Neural progenitor cell (in vitro differentiated cells): ENCODE measurements at places on chromosomes 13 and 19.

- no peaks in the 10 kb centered on the region for H3K27me3 ChIP-seq
- H3K36me3 ChIP-seq = no peaks in the 10 kb centered on the region
- no peaks in the 10 kb centered on the region for H3K4me1 ChIP-seq
- H3K27ac ChIP-seq = no peak overlapping the region
- no peak overlapping the region for H3K4me3 ChIP-seq
Observed at GRCh38 chr13:74248477-74248876, 114.3 kb upstream of the KLF12 start.

DNA sequence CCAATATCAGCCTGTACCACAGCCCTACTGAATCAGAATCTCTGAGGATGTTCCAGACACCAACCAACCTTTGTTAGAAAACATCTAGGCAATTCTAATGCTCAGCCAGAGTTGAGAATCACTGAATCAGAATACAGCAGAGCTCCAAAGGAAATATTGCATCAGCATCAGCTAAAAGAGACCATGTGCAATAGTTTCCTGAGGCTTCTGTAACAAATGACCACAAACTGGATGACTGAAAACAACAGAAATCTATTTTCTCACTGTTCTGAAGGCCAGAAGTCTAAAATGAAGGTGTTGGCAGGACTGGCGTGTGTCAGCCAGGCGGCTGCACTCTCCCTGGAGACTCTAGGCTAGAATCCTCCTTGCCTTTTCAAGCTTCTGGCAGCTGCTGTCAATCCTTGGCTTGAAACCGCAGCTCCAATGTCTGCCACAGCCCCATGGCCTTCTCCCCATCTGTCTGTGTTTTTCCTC is 1.2 kb upstream of the DCT start:
- no peak overlapping the region for H3K27ac ChIP-seq
- DNase-seq = no peak
- no peaks in the 10 kb centered on the region for H3K27me3 ChIP-seq
- H3K4me1 ChIP-seq = peaks cover 13% of the 10 kb centered on the region

DNA sequence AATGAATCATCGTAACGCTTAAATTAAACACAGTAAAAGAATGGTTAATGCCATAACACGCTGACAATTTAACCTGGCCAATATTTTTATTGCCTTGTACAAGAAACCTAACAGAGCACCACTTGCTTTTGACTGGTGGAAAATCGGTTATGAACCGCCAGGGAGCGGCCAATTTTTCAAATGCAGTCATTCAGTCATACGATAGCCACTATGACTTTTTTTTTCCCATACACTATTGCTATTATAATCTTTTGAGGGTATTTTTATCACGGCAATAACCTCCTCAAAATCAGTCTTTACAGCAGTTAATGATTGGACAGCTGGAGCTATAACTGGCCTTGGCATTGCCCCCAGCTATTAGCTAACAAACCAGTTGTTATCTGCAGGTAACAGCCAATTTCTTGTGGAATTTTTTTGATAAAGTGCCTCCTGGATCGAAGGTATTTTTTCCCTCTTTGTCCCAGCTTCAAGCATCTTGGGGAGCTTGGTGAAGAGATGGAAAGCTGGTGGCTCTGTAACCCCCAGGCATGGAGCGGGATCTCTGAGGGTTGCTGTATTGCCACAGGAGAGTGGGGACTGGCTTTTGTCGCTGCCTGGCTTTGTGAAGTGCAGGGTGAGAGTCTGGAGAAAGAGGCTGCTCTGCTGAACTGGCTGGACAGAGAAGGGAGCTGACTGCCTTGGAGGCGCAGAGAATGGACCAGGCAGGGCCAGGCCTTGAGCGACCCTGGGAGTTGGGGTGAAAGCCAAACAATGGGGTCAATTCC is 198.4 kb upstream of the ZNF536 start:
- DNase-seq = no peak
- no peaks in the 10 kb centered on the region for H3K36me3 ChIP-seq
- no peaks in the 10 kb centered on the region for H3K27me3 ChIP-seq
- no peak overlapping the region for H3K4me3 ChIP-seq
- no peak overlapping the region for H3K27ac ChIP-seq
- H3K4me1 ChIP-seq = peaks cover 2% of the 10 kb centered on the region

DNA sequence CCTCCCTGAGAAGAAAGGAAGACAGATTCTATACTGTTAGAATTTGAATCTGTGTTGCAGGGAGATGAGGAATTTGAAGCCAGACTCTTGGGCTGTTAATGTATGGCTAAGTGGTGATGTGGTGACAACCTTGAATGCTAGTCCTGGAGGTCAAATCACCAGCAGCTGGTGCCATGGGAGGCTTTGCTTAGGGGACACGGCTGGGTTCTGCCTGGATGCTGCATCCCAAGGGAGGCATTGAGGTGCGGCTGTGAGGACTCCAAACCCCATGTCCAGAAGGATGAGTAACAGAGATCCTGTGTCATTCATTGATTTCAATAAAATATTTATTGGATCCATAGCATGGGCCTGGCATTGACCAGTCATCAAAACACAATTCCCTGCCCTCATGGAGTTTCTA is 42.3 kb downstream of the RFX2 start:
- H3K36me3 ChIP-seq = no peaks in the 10 kb centered on the region
- peaks cover 14% of the 10 kb centered on the region for H3K4me1 ChIP-seq
- peaks cover 13% of the 10 kb centered on the region for H3K27me3 ChIP-seq
- H3K27ac ChIP-seq = no peak overlapping the region

DNA sequence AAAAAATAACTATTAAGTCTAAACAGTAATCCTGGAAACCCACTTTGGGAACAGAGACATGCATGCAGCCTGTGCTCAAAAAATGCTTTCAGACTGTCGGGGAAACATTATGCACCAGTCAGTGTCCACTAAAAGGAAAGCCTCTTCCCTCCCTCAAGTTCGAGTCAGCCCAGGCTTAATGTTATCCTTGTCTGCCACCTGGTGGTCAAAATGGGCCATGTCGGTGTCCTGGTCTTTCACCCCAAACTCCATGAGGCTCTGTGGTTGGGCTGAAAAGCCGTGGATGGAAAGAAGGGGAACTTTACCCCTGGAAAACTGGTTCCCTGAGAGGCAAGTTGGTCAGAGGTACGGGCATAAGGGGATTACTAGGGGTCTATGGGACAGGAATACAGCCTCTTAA is 88.4 kb upstream of the ZNF492 start:
- no peaks in the 10 kb centered on the region for H3K4me1 ChIP-seq
- H3K4me3 ChIP-seq = no peak overlapping the region
- no peak overlapping the region for H3K27ac ChIP-seq

DNA sequence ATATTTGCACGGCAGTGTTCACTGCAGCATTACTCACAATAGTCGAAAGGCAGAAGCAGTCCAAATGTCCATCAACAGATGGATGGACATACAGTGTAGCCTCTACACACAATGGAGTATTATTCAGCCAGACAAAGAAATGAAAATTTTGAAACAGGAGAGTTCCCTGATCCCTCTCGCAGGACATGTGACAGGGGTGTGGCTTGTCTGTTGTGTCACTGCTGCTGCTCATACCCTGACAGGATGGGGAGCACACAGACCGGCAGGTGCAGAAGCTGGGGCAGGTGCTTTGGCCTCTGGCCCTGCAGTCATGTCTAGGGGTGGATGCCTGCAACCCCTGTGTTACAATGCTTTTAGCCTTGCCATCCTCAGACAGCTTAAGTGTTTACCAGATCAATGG is 204.3 kb downstream of the EFNB2 start:
- no peaks in the 10 kb centered on the region for H3K4me1 ChIP-seq
- no peak overlapping the region for H3K27ac ChIP-seq
- DNase-seq = no peak
- no peak overlapping the region for H3K4me3 ChIP-seq
- H3K27me3 ChIP-seq = no peaks in the 10 kb centered on the region

DNA sequence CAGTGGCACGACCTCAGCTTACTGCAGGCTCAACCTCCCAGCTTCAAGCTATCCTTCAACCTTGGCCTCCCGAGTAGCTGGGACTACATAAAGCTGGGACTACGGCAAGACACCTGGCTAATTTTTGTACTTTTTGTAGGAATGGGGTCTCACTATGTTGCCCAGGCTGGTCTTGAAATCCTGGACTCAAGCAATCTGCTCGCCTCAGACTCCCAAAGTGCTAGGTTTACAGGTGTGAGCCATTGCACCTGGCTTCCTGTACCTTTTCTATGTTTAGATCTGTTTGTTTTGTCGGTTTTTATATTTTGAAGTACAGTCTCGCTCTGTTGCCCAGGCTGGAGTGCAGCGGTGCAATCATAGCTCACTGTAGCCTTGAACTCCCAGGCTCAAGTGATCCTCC is 17.5 kb upstream of the TICAM1 start:
- no peaks in the 10 kb centered on the region for H3K27me3 ChIP-seq
- no peak for DNase-seq
- H3K27ac ChIP-seq = no peak overlapping the region
- no peak overlapping the region for H3K4me3 ChIP-seq
- H3K4me1 ChIP-seq = no peaks in the 10 kb centered on the region

GRCh38 chr19:51441410-51442390 is 16.6 kb downstream of the SIGLEC8 start:
- no peak for DNase-seq
- no peaks in the 10 kb centered on the region for H3K36me3 ChIP-seq
- H3K27me3 ChIP-seq = no peaks in the 10 kb centered on the region
- H3K27ac ChIP-seq = no peak overlapping the region
- no peak overlapping the region for H3K4me3 ChIP-seq
